ENCODE measurements at places on chromosomes 16 and 17. TPM values are rescaled to one million over a fixed set of nuclear protein-coding genes. Genes with fewer than 3 reads are reported as not detected.

GRCh38 chr16:55341681-55342080 is 17.7 kb downstream of the IRX6 start:
- DNase-seq, result no peak

- peak; percentile 58 for DNase-seq
These were observed 1.2 kb downstream of the JPT1 start for GRCh38 chr17:75152922-75153779.

GRCh38 chr17:74396567-74396966 is 29.3 kb downstream of the GPR142 start:
- DNase-seq, result no peak

DNA sequence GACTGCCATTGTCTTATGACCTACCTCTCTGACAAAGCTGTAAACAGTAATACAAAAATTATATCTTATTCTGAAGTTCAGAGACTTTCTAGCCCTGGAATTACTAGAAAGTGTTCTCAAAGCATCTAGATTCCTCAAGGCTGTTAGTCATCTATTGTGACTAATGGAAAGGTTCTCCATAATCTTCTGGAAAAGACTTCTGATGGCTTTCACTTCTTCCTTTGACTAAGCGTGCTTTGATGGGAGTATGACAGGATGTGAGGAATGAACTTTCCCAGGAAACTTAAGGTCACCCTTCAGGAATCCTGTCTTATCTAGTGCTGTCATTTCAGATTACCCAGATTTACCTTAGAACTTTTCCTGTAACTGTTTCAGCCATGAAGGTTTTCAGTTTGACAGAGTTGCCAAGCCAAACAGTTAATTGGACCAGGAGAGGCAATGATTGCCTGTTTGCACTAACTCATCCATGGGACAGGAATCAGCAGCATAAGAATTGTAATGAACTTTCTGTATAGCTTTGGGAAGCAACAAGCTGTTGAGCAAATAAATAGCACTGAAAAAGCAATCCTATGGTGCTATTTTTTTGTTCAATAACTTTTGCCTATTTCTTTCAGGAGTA is 43.5 kb downstream of the AP2B1 start:
- no peak for DNase-seq

The SNAI3 gene
- not detected for total RNA-seq

GRCh38 chr17:17725011-17725751 is 43.9 kb downstream of the RAI1 start:
- DNase-seq, result no peak

The USP6 gene
- 0.15 TPM for total RNA-seq

GRCh38 chr17:79438058-79438457 is 172.8 kb downstream of the RBFOX3 start:
- no peak for DNase-seq

GRCh38 chr16:30786115-30786935 is 680 bp downstream of the ZNF629 start:
- DNase-seq, result no peak

DNA sequence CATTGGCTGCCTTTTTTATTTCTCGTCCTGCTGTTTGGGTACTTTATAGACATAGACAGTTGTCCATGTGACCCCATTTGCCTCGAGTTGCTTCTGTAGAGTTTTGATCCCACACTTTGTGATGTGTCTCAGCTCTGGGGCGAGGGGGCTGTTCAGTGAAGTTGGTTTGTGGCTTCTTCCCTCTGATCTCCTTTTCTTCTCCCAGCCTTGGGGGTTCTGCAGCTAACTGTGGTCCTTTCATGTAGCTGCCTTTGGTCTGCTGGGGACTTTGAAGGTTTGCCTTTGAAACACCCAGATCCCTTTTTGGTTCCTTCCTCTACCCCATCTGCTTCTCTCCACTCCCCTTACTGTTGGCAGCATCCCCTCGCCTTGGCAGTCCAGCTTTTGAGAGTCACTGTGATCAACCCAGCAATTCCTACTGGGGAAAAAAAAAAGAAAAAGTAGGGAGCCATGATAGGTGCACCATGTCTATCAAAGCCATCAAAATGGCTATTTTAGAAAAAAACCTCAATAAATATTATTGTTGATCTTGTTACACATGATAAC is 728.8 kb upstream of the RBFOX1 start:
- DNase-seq, result no peak

DNA sequence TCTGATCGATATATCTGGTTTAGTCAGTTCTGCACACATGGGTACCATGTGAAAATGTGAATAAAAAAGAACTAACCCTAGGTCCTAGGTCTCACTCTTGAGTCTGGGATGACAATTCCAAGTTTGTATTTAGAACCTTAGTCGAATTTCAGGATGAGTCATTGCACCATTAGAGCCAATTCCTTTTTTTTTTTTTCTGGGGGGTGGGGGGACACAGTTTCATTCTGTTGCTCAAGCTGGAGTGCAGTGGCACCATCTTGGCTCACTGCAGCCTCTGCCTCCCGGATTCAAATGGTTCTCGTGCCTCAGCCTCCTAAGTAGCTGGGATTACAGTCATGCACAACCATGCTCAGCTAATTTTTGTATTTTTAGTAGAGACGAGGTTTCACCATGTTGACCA is 41.6 kb downstream of the SPAG9 start:
- DNase-seq, result no peak

DNA sequence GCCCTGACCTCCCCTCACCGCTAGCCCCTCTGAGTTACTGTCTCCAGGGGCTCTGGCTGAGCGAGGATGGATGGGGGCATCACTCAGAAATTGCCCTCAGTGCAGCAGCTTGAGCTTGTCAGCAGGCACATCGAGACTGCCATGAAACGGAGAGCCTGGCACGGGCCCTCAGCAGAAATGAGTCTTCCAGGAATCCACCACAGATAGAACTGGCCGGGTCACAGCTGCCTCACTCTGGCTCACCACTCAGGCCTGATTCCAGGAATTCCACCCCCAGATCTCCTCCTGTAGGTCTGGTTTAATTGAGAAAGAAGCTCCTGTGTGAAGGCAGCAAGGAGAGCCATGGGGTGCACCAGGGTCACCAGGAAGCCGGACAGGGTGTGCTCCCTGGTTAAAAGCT is 85.5 kb downstream of the GSG1L start:
- no peak for DNase-seq

GRCh38 chr17:73293480-73293911 is 18.3 kb downstream of the CDC42EP4 start:
- no peak for DNase-seq

DNA sequence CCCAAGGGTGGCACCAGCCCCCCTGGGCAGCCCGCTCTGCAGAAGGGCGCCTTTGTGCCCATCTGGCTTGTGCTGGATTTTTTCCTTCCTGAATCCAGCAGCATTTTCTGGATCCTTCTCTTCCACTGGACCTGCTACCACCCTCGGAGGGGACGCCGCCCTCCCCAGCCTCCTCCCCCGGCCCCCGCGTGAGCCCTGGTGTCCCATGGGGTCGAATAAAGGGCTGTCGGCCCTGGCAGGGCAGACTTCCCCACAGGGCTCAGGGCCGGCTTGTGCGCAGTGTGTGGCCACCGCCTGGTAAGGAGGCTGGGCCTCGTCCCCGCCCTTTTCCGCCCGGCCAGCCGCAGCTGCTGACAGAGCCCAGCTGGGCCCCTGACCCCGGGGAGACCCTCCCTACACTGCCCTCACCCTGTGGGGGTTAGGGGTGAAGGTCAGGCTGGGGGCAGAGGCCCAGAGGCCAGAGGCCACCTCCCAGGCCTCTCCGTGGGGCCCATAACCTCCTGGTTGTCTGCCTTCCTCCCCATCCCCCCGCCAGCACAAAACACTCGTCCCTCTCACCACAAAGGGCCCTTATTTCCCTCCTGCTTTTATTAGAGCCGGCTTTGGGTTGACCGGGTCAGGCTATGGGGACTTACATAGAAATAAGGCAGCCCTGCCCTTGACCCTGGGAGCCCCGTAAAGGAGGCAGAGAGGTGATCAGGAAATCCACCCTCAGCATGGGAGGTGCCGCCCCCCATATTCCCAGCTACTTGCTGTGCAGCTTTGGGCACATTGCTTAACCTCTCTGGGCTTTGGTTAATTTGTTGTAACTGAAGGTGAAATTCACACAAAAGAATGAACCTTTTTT is 179.3 kb upstream of the CIBAR2 start:
- DNase-seq, result no peak

GRCh38 chr17:40355123-40355803 is 9.3 kb downstream of the GJD3 start:
- DNase-seq, result no peak

GRCh38 chr16:1972490-1972877 is 631 bp downstream of the TBL3 start:
- DNase-seq, result no peak

The ADAM11 gene
- total RNA-seq, result 0.44 TPM

- DNase-seq, result no peak
These were observed 19.9 kb downstream of the COTL1 start for GRCh38 chr16:84597931-84598351.

- DNase-seq, result no peak
These were observed 23.9 kb downstream of the SLC39A11 start for GRCh38 chr17:73068322-73069153.

DNA sequence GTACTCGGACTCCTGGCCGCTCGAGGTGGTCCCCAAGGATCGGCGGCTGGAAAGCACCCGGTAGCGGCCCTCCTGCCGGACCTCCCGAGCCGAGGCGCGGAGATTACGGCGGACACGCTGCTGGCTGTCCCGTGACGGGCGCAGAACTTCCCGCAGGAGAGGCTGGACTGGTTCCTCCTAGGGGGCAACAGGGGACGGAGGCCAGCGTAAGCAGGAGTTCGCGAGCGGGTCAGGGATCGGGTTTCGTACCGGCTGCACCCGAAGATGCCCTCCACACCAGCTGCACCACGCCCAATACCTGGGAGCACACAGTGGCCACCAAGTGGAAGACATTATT is 341 bp downstream of the SLC7A6OS start:
- no peak for DNase-seq

The HSF5 gene
- total RNA-seq, result not detected

- no peak for DNase-seq
These were observed 356.0 kb downstream of the CA10 start for GRCh38 chr17:51802544-51802943.

DNA sequence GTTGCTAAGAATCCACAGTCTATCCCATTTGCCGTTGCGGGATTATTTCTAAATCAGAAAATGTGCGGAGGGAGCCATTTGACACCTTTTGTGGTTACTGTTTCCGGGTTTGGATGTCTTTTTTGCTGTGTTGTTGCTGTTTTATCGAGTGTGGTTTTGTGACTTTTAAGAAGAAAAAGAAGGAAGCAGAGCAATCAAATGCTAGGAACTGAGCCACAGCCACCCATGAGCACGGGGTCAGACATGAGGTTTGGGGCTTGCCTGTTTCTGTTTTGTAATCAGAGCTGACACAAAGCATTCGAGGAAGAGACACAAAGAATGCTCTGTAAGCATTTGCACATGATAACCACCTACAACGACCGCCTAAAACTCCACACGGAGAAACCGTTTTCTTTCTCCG is 53.1 kb upstream of the CHMP6 start:
- no peak for DNase-seq

The MYOCD gene
- total RNA-seq, result 11.9 TPM

DNA sequence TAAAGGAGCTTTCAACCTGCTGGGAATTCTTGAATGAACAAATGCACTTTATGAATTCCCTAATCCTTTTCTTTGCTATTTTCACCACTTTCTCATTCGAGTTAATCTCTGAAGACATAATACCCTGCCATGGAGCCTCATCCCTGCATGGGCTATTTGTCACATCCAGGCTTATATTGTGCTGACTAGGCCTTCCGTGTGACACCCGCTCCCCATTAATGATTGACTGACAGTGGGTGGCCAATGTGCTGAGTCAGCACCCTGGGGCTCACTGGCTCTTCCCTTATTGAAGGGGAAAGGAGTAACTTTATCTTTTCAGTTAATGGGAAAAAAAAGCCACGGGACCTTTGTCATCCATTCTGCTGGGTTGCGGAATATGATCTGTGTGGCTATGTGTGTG is 1024.8 kb upstream of the EEF2KMT start:
- DNase-seq, result no peak

DNA sequence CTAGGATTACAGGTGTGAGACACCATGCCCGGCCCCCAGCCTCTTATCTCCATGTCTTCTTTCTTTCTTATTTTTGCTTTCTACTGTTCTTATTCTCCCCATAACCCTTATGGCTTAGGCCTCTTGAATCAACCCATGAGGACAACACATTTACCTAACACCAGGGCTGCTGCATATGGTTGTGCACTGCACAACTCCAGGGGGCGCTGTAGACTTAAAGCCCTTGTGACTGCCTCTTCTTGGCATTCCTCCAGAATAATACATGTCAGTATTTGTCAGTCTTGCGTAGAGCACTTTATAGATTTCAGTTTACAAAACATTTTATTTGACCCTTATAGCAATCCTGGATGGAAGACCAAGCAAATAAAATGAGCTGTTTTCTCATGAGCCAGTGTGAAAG is 225.0 kb upstream of the SALL1 start:
- DNase-seq, result no peak

- peak; percentile 47 for DNase-seq
These were observed 45.8 kb downstream of the WNT3 start for GRCh38 chr17:46772475-46773220.

The GNGT2 gene
- total RNA-seq, result not detected

- DNase-seq, result no peak
These were observed 27.1 kb downstream of the ARHGAP23 start for GRCh38 chr17:38455288-38455915.

The TBC1D26 gene
- total RNA-seq, result 0.28 TPM

GRCh38 chr17:68640242-68640989 is 39.2 kb upstream of the FAM20A start:
- DNase-seq, result no peak

The SLC6A2 gene
- not detected for total RNA-seq

The CCL3 gene
- not detected for total RNA-seq

DNA sequence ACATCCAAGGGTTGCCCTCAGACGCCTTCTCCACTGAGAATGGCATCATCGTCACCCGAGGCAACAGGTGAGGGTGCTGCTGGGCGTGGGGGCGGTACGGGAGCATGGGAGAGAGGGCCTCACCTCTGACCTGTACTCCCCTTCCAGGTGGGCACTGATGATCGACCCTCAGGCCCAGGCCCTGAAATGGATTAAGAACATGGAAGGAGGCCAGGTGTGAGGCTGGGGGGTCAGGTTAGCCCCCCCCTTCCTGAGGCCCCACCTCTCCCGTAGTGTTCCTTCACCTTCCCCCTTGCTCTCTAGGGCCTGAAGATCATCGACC is 16.4 kb upstream of the KDM6B start:
- peak; percentile 69 for DNase-seq

- no peak for DNase-seq
These were observed 568.8 kb upstream of the ZFHX3 start for GRCh38 chr16:73616770-73617169.

GRCh38 chr17:28718333-28719020 is 809 bp upstream of the RAB34 start:
- DNase-seq, result no peak

The TMC7 gene
- total RNA-seq, result 1.6 TPM

DNA sequence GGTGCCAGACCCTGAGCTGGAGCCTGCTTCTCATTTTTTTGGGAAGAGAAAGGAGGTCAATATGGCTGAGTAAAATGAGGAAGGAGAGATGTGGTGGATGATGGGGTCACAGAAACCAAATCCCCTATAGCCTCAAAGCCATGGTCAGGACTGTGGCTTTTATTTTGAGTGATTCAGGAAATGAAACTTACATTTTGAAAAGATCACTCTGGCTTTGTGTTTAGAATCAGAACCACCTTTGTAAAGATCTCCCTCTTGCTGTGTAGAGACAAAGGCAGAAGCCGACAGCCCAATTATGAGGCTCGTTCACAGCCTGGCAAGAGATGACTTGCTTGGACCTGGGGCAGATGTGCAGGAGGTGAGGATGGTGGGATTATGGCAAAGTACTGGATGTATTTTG is 121.6 kb upstream of the ANKFN1 start:
- DNase-seq, result no peak

The KRTAP4-5 gene
- not detected for total RNA-seq

The KRT40 gene
- not detected for total RNA-seq

All from chondrocyte (in vitro differentiated cells).